ENCODE measurements at places on chromosomes 6 and 20. TPM values are rescaled to one million over a fixed set of nuclear protein-coding genes. Genes with fewer than 3 reads are reported as not detected.
A peak's percentile ranks its signal among the peaks of the same experiment; 100 is the strongest.

DNA sequence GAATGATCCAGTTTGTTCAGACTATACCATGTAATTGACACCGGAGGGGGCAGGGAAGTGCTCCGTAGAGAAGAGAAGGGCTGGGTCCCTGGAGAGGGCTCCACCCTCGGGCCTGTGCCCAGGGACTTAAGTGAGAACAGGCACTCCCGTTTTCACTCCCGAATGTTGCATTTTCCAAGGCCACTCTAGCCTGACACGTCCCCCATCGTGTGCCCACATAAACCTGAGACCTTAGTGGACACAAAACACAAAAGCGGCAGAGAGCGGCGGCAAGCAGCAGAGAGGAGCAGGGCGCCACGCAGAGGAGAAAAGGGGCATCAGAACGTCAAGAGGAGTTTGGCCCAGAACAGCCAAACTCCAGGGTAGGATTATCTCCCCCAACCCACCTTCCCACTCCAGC is 1405.1 kb downstream of the GRIK2 start:
- H3K4me3 ChIP-seq, result no peak overlapping the region
- ATAC-seq, result peak; percentile 16
- no peak overlapping the region for H3K27ac ChIP-seq
- no peaks in the 10 kb centered on the region for H3K4me1 ChIP-seq
- H3K36me3 ChIP-seq, result no peaks in the 10 kb centered on the region

GRCh38 chr20:62624325-62624690 is 18.0 kb upstream of the SLCO4A1 start:
- no peak for ATAC-seq
- no peaks in the 10 kb centered on the region for H3K36me3 ChIP-seq
- peaks cover 29% of the 10 kb centered on the region for H3K4me1 ChIP-seq

The SYNE1 gene
- 160 TPM for total RNA-seq

DNA sequence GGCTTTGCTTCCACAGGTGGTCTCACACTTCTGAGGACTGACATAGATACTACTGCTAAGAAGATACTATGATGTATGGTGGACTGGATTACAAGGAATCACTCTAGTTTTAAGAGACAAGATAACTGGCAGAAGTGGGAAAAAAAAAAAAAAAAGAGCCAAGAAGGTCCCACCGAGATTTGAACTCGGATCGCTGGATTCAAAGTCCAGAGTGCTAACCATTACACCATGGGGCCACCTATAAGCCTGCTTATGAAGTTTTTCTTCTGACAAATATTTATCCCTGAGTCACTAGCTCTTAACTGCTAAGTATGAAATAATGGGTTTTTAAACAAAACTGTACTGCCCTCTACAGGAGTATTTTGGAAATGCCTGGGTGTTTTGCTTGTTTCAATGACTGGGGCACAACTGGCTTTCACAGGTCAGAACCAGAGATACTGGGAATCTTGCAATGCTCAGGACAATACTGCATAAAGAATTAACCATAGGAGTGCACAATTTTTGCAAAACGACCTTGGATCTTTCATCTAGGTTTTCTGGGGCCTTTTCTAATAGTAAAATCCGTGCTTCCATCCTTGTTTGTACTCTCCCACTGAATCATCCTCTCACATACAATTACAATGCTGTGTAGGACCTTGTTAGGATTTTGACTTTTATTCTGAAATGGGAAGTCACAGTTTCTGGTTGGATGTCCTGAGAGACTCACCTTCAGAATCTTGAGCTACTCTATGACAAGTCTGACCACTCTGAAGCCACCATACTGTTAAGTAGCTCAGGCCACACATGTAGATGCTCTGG is 116.3 kb downstream of the OR2B2 start:
- ATAC-seq, result peak; percentile 87
- H3K4me1 ChIP-seq, result no peaks in the 10 kb centered on the region
- no peak overlapping the region for H3K27ac ChIP-seq
- H3K4me3 ChIP-seq, result no peak overlapping the region

The E2F1 gene
- 1.3 TPM for total RNA-seq

The BMP6 gene
- total RNA-seq, result 1.4 TPM

The PNPLA1 gene
- total RNA-seq, result not detected

DNA sequence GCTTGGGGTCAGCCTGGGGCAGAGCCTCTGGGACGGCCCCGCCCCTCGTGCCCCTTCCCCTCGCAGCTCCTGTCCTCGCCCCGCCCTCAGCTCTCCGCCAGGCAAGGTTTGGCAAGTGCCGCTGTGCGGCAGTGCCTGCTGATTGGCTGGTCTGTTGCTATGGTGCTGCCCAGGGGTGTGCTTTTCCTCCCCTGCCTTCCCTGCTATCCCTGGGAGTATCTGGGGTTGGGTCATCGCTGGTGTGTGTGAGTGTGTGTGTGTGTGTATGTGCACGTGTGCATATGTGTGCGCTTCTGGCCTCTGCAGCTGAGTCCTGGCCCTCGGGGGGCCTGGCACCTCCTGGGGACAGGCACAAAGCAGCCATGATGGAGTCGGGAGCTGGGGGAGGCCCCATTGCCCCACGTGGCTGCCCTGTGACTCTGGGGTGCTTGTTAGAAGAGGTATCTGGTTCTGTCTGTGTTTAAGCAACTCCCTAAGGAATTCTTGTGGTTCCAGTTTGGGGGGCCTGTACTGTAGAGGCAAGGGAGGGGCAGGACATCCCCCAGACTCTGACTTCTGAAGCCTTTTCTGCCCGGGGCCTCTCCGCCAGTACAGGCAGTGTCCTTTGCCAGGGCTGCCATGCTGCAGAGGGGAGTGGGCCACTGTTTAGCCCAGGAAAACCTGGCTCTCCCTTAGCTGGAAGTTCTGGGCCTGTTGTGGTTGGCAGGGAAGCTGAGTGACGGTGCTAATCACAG is 6.9 kb downstream of the RTEL1 start:
- peaks cover 14% of the 10 kb centered on the region for H3K4me1 ChIP-seq
- ATAC-seq, result peak; percentile 65

- no peak overlapping the region for H3K4me3 ChIP-seq
- H3K27ac ChIP-seq, result no peak overlapping the region
- no peaks in the 10 kb centered on the region for H3K36me3 ChIP-seq
- H3K27me3 ChIP-seq, result peaks cover 59% of the 10 kb centered on the region
These were observed 20.2 kb upstream of the NR2E1 start for GRCh38 chr6:108145639-108146038.

DNA sequence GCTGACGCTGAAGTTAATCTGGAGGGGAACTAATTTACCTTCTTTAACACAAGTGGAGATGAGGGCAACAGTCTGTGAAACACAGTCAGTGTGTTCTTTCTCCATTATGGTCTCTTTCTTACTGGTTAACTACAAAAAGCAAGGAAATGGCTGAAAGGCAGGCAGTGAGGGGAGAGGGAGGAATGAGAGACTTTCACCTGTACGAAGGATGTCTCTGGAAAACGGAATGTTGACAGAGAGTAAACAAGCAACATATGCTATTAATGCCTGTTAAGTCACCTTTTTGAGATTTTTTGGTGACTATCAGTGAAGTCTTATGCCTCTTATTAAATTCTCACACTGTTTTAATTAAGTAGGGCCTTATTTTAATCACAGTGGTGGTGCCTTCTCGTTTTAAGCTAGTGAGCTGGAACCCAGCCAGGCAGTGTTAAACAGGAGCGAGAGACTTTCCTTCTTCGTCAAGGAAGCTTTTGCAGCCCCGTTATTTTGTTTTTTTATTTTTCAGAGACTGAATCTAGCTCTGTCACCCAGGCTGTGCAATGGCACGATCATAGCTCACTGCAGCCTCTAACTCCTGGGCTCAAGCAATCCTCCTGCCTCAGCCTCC is 165.6 kb downstream of the ATXN1 start:
- H3K4me3 ChIP-seq, result no peak overlapping the region
- H3K36me3 ChIP-seq, result no peaks in the 10 kb centered on the region
- H3K27ac ChIP-seq, result no peak overlapping the region
- no peaks in the 10 kb centered on the region for H3K27me3 ChIP-seq
- no peaks in the 10 kb centered on the region for H3K4me1 ChIP-seq

The RPS6KA2 gene
- total RNA-seq, result 55.4 TPM

GRCh38 chr20:63822276-63822696 is 8.8 kb downstream of the ZBTB46 start:
- no peak for ATAC-seq
- H3K27me3 ChIP-seq, result peaks cover 3% of the 10 kb centered on the region
- H3K4me1 ChIP-seq, result peaks cover 10% of the 10 kb centered on the region

- no peak overlapping the region for H3K4me3 ChIP-seq
- no peaks in the 10 kb centered on the region for H3K27me3 ChIP-seq
- ATAC-seq, result no peak
- no peak overlapping the region for H3K27ac ChIP-seq
- no peaks in the 10 kb centered on the region for H3K36me3 ChIP-seq
These were observed 184.7 kb downstream of the CDKAL1 start for GRCh38 chr6:20718705-20719653.

The KCNK15 gene
- total RNA-seq, result 1.3 TPM

The TRIM40 gene
- total RNA-seq, result not detected

- no peaks in the 10 kb centered on the region for H3K27me3 ChIP-seq
- no peaks in the 10 kb centered on the region for H3K36me3 ChIP-seq
- no peaks in the 10 kb centered on the region for H3K4me1 ChIP-seq
- no peak overlapping the region for H3K27ac ChIP-seq
- H3K4me3 ChIP-seq, result no peak overlapping the region
These were observed 863.4 kb downstream of the DHX35 start for GRCh38 chr20:39825524-39825923.

GRCh38 chr20:44582311-44583025 is at the start of gene PKIG:
Gene PKIG, plus strand, starts transcription at chr20:44582579. Its CDS starts 31,978 bp downstream, at chr20:44614557.
- peak; percentile 88 for ATAC-seq
- no peaks in the 10 kb centered on the region for H3K36me3 ChIP-seq

GRCh38 chr20:51129147-51129776 is 106.4 kb upstream of the KCNG1 start:
- H3K36me3 ChIP-seq, result no peaks in the 10 kb centered on the region
- H3K4me3 ChIP-seq, result no peak overlapping the region
- H3K27me3 ChIP-seq, result peaks cover 12% of the 10 kb centered on the region
- H3K4me1 ChIP-seq, result peaks cover 16% of the 10 kb centered on the region

GRCh38 chr6:168823397-168824212 is 382.6 kb downstream of the SMOC2 start:
- ATAC-seq, result no peak
- H3K27ac ChIP-seq, result no peak overlapping the region
- no peaks in the 10 kb centered on the region for H3K27me3 ChIP-seq
- H3K4me1 ChIP-seq, result peaks cover 4% of the 10 kb centered on the region

The NOL4L gene
- 9.0 TPM for total RNA-seq

DNA sequence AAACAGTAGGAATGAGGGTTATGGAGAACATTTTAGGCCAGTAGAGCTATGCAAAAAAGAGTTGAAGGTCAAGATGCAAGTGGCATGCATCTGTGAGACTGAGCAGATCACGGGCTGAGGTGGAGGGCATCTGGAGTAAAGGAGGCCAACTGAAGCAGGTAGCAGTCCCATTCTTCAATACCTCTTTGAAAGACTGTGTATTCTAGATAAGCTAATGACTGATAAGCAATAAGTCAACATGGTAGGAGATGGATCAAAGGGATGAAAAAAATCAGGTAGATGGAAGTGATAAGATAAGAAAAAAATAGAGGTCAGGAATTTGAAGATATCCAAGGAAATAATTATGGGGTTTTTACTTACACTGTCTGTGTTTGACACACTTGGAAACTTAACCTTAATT is 55.6 kb downstream of the ARMC2 start:
- ATAC-seq, result no peak
- H3K4me3 ChIP-seq, result no peak overlapping the region
- no peak overlapping the region for H3K27ac ChIP-seq
- no peaks in the 10 kb centered on the region for H3K4me1 ChIP-seq
- H3K36me3 ChIP-seq, result no peaks in the 10 kb centered on the region

- peaks cover 6% of the 10 kb centered on the region for H3K27me3 ChIP-seq
- H3K27ac ChIP-seq, result no peak overlapping the region
- ATAC-seq, result no peak
- no peaks in the 10 kb centered on the region for H3K4me1 ChIP-seq
- H3K4me3 ChIP-seq, result no peak overlapping the region
These were observed 636.6 kb upstream of the MMS22L start for GRCh38 chr6:97919631-97920030.

- no peak overlapping the region for H3K4me3 ChIP-seq
- no peak overlapping the region for H3K27ac ChIP-seq
- peaks cover 33% of the 10 kb centered on the region for H3K27me3 ChIP-seq
These were observed 3.7 kb downstream of the SLC22A16 start for GRCh38 chr6:110472739-110473138.

DNA sequence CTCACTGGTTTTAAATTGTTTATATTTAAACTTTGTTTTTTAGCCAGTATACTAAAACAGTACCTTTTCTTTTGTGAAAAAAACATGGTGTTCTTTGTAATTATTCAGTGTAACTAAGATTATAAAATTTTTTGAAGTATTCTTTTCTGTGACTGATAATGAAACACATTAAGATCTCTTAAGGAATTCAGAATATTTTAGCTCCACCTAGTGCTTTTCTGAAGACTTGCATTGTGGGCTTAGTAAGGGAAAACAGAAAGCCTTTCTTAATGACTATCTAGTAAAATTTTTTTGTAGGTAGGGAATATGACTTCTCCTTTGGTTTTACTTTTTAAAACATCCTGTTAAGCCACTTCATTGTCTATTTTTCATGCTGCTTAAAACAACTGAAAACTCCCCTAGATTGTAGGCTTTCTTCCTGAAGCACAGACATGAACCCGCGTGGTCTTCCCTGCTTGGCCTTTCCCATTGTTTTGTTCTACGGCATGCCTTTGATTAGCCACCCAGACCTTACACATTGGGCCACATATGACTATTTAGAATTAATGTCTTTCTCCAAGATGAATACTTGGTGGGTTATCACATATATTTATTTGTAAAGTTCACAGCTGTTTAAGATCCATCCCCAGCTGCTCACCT is 72.1 kb downstream of the AFDN start:
- ATAC-seq, result no peak

DNA sequence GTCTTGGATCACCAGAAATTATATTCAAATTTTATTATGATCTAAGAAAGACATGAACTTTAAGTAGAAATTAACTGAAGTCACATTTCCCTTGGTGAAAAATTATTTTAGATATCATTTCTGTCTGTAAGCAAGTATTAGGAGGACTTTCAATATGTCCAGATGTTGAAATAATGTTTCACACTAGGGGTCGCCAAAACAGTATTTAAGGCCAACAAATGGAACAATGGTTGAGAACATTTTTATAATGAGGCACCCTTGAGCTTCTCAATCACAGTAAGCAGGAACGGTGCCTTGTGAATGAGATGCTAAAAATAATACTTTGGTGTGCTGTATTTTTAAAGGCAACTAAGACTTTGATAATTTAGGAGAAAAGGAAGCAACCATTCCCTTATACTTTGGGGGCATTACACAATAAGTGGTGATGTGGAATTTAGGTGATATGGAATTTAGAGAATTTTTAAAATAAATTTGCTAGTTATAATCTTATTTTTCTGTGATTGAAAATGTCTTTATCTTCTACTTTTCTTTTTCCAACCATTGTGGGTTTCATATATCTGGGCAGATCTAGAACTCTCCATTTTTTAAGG is 9.6 kb upstream of the SF3B5 start:
- H3K4me1 ChIP-seq, result no peaks in the 10 kb centered on the region
- peak; percentile 50 for ATAC-seq
- no peaks in the 10 kb centered on the region for H3K27me3 ChIP-seq
- no peak overlapping the region for H3K27ac ChIP-seq
- no peak overlapping the region for H3K4me3 ChIP-seq

The SLC44A4 gene
- not detected for total RNA-seq
